ENCODE measurements at places on chromosomes 5 and 9.

DNA sequence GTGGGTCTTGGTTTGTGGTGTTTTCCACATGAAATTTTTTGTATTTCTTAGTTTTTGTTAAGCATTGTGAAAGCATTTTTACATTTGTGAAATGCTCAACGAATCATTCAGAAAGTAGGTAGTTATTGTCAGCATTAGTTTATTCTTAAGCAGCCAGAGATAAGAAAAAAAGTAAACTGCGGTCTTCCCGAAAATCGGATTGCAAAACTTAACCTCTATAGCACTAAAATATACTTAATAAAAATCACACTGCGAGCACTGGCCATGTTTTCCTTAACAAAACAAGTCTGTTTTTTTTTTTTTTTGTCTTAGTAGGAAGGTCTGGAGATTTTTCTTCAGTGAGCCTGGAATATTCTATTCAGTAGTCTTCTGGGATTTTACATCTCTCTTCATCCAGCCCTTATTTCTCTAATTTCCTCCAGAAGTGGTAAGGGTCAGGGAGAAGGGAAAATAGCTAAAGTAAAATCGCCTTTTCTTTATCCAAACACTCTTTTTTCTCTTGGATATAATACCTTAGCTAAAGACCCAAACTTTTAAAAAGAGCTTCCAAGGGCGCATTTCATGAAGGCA lies 289.9 kb downstream of the DMAC1 start:
- DNase-seq: no peak

DNA sequence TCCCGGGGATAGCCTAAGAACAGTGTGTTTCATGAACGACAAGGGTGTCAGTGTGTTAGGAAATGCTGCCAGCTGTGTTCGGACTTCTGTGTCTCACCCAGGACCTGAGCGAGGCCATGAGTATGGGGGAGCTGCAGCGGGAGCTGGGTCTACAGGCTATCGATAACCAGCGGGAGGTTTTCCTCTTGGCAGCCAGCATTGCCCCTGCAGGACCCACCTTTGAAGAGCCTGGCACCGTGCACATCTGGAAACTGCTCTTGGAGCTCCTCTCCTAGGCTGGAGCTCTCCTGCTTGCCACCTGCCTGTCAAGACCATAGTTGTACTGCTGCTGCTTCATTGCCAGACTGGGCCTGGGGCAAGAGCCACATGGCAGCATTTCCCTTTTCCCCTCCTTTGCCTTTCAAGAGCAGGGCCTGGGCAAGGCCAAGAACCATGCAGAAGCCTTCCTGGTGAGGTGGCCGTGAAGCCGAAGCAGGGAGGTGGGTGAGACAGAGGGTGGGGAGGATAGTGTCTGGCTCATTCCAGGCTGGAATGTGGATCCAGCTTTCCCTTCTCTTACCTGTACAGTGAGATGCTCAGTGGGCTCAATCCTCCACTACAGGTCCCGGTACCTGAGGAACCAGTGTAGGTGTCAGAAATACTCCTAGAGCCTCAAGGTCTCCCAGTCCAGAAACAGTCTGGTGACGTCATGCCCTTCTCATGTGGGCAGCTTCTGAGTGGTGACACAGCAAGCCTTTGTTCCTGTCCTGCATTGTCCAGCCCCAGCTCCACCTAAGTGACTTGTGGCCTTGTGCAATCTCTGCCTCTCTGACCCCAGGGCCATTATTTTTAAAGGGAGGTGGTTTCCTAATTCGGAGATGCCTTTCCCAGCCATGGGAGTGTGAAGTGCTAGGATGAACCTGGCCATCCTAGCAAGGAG lies 6.6 kb downstream of the ARL10 start:
- no peak for DNase-seq

DNA sequence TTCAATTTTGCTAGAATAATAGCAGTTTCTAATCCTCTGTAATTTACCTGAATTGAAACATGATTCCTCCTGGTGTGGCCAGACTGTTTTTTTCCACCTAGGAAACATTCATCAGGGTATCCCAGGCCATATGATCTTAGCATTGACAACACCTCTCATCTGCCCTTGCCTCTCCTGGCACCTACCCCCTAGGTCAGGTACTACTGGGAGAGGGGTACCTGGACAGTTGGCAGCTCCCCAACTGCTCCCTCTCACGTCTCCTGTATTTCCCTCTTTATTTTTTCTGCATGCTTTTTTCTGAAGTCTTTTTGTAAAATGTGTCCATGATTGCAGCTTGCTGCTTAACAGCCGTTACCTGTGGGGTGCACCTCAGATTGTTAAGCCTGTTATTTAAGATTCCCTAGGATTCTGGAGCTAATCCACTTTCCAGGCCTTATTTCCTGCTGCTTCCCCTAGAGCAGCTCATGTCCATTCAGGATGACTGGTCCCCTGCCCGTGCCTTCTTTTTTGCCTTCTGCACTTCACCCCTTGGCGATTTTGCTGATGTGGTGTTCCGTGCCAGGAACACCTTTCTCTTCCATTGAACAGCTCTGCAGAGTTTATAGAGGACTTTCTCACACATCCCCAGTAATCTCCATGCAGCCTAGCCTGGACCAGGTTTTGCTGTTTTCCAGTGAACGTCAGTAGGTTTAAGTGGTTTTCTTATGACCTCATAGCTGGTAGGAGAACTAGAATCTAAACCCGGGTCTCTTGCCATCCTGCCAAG lies 33.6 kb downstream of the SNX30 start:
- no peak for DNase-seq

GRCh38 chr5:111742177-111742994 lies 14.6 kb downstream of the NREP start:
- no peak for DNase-seq

DNA sequence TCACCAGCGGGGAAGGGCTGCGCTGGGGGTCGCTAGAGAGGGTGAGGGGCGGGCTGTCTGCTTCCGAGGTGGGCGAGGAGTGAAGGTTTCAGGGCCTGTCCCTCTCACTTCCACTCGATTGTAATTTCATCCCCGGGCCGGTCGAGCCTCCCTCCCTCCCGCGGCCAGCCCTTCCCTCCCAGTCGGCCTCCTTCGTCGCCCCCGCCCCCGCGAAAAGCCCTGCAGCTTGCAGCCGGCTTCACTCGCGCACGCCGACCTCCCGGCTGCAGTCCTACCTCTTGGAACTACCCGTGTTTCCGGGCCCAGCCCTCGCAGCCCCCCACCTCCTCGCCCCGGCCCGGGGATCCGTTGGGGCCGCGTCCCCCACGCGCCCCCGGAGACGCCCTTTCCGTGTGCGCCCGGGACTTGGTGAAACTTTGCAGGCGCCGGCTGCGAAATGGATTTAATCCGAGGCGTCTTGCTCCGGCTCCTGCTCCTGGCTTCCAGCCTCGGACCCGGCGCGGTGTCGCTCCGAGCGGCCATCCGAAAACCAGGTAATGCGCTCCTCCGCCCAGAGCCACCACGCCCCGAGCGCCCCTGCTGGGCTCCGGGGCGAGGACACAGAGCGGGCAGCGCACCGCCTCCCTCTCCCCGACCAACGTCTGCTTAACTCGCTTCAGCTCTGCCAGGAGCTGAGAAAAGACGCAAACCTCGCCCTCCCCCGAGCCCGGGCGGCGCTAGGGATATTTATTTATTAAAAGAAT lies at the start of gene EGFLAM:
EGFLAM (plus strand) TSS at position 241 of the 743 bp plus-strand sequence; CDS start at position 437, 196 bp downstream.
- no peak for DNase-seq

DNA sequence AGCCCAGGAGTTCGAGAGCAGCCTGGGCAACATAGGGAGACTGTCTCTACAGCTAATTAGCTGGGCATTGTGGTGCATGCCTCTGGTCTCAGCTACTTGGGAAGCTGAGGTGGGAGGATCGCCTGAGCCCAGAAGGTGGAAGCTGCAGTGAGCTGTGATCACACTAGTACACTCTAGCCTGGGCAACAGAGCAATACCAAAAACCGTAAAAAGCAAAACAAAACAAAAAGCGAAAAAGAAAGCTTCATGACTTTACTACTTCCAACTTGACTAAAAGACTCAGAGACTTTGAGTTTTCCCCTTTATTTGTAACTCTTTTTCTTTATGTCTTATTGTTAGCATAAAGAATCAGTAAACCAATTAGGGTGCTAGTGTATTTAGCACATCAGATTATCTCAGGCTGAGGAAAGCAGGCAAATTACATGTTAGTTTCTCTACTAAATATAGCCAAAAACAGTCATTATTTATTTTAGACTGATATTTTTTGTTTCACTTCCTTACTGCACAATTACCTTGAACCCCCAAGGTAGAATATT lies 5.4 kb downstream of the RAD17 start:
- DNase-seq: no peak

GRCh38 chr9:6641056-6641455 lies 4.5 kb downstream of the GLDC start:
- DNase-seq: no peak

DNA sequence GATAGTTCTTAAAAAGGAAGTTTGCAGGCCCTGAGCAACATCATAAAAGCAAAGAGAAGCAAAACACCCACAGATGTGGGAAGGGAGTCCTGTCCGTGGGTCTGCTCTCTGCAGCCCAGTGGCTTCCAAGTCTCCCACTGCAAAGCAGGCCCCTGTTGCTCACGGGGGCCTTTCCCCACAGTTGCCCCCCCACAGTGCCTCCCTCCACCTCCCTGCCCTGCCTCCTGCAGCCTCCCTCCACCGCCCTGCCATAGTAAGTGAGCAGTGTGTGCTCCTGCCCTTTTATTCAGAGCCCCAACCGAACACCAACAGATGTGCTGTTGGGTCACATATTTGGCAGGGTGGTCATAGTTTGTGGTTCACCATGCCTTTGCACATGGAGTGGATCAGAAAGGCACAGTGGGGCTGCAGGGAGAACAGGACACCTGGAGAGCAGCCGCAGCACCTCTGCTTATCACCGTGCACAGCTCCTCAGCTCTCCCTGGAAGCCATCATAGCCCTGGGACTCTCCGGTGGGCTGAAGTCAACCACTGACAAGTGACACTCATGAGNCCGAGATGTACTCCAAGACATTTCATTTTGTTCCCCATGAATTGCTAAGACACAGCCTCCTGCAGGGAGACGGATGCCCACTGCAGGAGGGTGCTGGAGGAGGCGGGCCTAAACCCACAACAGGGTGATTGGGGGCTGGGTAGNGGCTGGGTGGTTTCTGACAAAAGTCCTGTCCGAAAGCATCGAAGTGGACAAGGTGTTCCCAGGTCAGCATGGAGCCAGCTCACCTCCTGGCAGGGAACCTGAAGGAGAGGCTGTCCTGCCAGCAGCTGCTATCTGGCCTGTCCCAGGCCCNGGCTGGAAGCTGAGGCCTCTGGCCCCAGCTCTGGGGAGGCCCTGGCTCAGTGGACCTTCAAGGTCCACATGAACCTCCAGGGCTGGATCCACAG lies 278.9 kb downstream of the GADD45G start:
- no peak for DNase-seq

GRCh38 chr5:77024490-77024889 lies 5.7 kb upstream of the AGGF1 start:
- DNase-seq: no peak

GRCh38 chr9:95645992-95646391 lies 129.2 kb upstream of the PTCH1 start:
- DNase-seq: no peak

- DNase-seq: no peak
These were observed 24.1 kb upstream of the OSMR start for GRCh38 chr5:38821679-38822078.

- DNase-seq: no peak
These were observed 2.6 kb downstream of the PTPA start for GRCh38 chr9:129113645-129114304.

- DNase-seq: no peak
These were observed 2.1 kb upstream of the OSMR start for GRCh38 chr5:38843665-38844064.

DNA sequence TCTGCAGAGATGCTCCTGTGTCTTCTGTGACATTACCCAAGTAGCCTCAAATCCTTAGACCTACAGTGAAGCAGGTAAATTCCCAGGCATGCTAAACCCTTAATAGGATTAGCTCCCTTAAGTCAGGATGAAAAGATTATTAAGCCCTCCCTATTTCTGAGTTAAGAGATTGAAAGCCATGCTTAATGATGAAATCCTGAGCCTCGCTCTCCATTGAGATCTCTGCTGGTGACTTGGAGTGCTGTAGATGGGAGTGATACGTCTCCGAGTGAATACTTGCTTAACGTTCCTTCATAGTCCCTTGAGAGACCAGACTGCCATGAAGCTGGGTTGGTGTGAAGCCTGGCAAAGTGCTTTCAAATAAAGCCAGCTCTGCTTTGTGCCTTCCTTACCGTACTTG lies 34.2 kb downstream of the AOPEP start:
- DNase-seq: no peak

- no peak for DNase-seq
These were observed 112.9 kb downstream of the ST8SIA4 start for GRCh38 chr5:100790170-100790665.

GRCh38 chr9:132575005-132575609 lies 7.3 kb upstream of the BARHL1 start:
- no peak for DNase-seq

GRCh38 chr9:72534931-72535330 lies 13.5 kb downstream of the TMC1 start:
- DNase-seq: no peak

GRCh38 chr9:112331674-112331952 lies 1.8 kb downstream of the PTBP3 start:
- no peak for DNase-seq

DNA sequence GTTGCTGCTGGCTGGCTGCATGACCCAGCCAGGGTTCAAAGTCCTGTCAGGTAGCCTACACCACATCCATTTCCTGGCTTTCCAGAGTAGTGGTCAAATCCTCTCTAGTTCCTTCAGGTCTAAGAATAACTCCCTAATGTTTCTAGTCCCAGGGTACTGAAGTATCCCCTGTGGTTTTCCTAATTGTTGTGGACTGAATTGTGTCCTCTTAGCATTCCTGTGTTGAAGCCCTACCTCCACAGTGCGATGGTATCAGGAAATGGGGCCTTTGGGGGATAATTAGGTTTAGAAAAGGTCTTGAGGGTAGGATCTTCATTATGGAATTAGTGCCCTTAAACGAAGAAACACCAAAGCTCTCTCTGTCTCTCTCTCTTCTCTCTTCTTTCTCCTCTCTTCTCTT lies 191.8 kb upstream of the CCNG1 start:
- DNase-seq: no peak

- no peak for DNase-seq
These were observed 405.4 kb upstream of the ACTBL2 start for GRCh38 chr5:57887851-57888621.

- no peak for DNase-seq
These were observed 679 bp downstream of the SLC6A7 start for GRCh38 chr5:150190503-150190979.

DNA sequence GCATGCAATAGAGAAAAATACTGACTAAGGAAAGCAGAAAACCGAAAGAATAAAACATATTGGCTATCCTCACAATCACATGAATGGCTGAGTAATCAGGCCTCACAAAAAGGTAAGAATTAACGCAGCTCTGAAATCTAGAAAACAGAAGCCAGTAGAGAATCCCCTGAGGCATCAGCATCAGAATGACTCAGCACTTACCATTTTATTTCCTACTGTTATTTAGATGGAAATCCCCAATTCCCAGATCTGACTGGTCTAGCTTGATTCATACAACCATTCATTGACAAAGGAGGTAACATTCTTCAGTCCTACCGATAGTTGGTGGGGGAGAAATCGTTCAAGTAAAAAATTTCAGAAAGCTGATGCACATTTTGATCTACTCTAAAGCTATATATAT lies 1408.4 kb upstream of the WWC1 start:
- DNase-seq: no peak

- DNase-seq: no peak
These were observed 37.3 kb upstream of the EGFL7 start for GRCh38 chr9:136625101-136626065.

All from activated naive CD8-positive, alpha-beta T cell treated with anti-CD3 and anti-CD28 coated beads, Interleukin-2, amount 50 U/mL, for 16 hours (primary cell).